NCI-H1694 (cell line): ENCODE measurements at places on chromosomes 2 and 18.

DNA sequence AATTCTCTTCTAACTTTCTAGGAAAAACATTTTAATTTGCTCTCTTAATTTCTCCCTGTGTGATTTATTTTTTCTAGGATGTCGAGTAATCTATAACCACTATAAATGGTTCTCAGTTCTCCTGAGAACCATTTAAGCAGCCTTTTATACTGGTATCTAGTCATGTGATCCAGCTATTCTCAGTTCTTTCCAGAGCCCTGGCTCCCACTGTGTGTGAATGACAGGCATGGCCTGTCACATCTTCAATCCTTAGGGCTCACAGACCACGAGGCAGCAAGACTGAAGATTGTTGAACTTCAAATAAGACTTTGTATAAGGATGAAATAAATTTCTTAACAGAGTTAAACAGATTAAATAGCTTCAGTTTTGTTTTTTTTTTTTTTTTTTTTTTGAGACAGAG is 219.4 kb downstream of the HNMT start:
- DNase-seq = no peak

GRCh38 chr2:231634412-231634811 is 41.7 kb downstream of the TEX44 start:
- DNase-seq = no peak

- no peak for DNase-seq
These were observed 70.8 kb upstream of the FSHR start for GRCh38 chr2:49225126-49225525.

DNA sequence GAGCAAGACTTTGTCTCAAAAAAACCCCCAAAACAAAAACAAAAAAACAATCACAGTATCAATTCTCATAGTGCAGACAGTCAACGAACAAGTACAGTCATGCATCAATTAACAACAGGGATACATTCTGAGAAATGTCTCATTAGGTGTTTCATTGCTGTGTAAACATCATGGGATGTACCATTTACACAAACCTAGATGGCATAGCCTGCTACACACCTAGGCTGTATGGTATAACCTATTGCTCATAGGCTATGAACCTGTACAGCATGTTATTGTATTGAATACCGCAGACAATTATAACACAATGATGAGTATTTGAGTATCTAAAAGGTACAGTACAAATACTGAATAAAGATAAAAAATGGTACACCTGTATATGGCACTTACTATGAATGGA is 67.8 kb upstream of the LMAN1 start:
- no peak for DNase-seq

GRCh38 chr2:129922571-129923264 is 56.7 kb upstream of the RAB6C start:
- DNase-seq = no peak

DNA sequence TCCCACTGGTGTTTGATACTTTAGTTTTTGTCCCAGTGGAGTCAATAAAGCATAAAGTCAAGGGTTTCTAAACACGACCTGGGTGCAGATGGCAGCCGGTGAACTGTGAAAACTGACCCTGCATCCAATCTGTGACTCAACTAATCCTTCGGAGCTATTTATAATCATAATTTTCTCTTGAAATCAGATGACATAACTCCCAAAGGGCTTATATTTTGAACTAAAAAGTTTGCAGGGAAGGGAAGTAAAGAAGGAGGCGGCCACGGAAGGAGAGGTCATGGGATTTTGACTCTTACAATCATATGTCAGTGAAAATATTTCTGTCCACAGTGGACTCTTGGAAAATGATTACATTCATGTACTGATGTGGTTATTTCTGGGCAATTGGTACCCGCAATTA is 178.5 kb downstream of the PDE1A start:
- DNase-seq = peak; percentile 16

GRCh38 chr2:109545828-109546713 is 67.7 kb downstream of the SEPTIN10 start:
- peak; percentile 41 for DNase-seq

- DNase-seq = no peak
These were observed 40.3 kb upstream of the HNMT start for GRCh38 chr2:137924019-137924418.

DNA sequence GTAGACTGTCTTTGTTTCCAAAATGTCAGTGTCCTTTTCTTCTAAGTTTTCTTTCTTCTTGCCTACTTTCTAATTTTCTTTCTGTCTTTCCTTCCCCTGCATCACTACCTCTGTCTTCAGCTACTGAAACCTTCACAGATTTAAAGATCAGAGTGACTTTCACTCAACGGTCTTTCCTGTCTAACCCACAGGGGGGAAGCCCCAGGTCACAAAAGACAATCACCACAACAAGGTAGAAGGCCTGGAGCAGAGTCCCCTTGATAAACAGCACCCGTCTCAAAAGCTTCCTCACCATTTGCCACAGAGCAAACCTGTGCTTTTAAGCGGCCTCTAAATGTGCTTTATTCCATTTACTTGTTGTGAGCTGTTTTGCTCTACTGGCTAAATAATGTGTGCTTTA is 665.4 kb downstream of the BCL11A start:
- no peak for DNase-seq

DNA sequence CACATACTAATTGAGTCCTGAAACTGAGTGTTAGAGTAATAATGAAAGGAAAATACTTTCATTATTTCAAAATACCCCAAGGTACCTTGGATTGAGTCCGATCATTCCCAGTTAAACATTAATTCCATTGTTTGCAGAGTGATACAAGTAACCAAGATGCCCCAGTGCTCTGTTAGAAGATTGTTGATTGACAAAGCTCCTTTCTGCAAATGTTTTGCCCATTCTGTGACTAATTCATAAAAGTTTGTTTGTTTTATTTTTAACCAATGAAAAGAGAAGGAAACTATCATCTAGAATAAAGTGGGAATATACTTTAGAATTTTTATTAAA is 124.0 kb downstream of the GULP1 start:
- no peak for DNase-seq

GRCh38 chr2:126449677-126450076 is 206.3 kb upstream of the GYPC start:
- no peak for DNase-seq

GRCh38 chr18:23592911-23593310 is 6.6 kb upstream of the NPC1 start:
- no peak for DNase-seq
